Activated naive CD8-positive, alpha-beta T cell treated with anti-CD3 and anti-CD28 coated beads for 36 hours (primary cell): ENCODE measurements at places on chromosomes 7 and 10. TPM values are rescaled to one million over a fixed set of nuclear protein-coding genes. Genes with fewer than 3 reads are reported as not detected.

GRCh38 chr7:151244196-151244840 is 4.2 kb downstream of the SMARCD3 start:
- peak; percentile 53 for DNase-seq

DNA sequence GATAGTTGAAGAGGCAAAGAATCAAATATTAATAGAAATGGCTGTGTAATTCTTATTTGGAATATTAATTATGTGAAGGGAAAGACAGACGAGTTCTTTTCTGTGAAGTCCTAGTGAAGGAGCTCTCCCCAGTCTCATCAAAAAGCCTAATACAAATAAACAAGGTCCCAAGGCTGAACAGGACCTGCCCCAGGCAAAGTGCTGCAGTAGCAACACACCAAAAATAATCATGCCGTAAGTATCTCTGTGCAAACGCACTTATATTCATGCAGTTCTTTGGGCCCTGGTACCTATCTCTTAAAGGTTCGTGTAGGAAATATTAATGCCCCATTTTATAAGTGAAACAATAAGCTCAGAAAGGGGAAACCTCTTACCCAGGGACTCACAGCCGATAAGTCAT is 12.2 kb upstream of the CHST15 start:
- DNase-seq: no peak

GRCh38 chr10:96863922-96864543 is 31.9 kb downstream of the LCOR start:
- DNase-seq: no peak

GRCh38 chr10:108060246-108060645 is 895.7 kb upstream of the SORCS1 start:
- no peak for DNase-seq

GRCh38 chr7:74023786-74024185 is 4.2 kb upstream of the ELN start:
- DNase-seq: no peak

- DNase-seq: no peak
Observed at GRCh38 chr7:148286150-148286549, 304.4 kb upstream of the C7orf33 start.

DNA sequence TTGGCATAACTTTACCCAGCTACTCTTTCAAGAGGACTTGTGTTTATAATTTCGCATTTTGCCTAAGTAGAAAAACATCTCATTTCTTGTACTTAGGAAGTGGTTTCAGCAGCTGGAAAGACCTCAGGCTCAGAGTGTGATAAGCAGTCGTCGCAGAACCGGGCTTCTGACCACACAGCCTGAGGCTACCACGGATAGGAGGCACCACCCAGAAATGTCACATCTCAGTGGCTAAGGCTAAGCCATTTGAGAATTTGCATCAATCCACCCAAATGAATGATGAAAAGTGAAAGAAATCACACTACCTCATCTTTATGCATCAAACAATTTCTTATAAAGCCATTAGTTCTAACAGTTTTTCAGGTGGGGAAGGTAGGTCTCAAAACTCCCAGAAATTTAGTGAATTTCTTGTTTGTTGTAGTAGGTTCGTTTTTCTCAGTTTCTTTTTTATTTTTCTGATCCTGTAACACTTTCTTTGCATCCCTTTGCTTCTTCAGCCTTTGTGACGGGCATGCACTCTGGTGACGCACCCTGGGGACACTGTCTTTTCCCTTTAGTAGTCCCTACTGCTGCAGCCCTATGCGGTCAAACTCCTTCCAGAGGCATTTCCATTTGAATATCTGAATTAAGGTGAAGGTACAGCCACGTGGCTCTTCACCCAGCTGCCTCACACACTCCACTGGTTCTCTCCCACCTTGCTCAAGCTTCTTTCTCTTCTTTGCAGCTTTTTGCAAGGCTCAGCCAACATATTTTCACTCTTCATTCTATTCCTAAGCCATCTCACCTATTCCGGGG is 68.5 kb downstream of the MAP3K8 start:
- DNase-seq: peak; percentile 42

- no peak for DNase-seq
Observed at GRCh38 chr7:6266699-6267098, 5.7 kb downstream of the CYTH3 start.

- no peak for DNase-seq
Observed at GRCh38 chr10:114499116-114499515, 94.8 kb upstream of the AFAP1L2 start.

- DNase-seq: no peak
Observed at GRCh38 chr7:92652536-92652935, 62.3 kb upstream of the FAM133B start.

DNA sequence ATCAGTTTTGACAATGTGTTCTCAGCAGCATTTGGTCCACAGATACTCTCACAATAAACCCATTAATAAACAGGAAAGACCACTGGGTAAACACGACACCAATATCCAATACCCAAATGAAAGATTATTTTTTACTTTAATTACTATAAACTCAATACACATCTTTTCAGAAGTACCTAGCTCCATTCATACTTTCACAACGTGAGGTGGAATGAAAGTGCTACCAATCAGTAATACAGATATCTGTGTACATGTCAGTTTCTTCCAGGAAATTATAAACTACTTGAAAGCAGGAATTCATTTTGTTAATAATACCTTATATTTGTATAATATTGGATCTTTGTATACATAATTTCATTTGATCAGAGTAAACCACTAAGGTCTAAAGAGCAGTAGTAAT is 11.9 kb downstream of the CDK6 start:
- DNase-seq: no peak

- DNase-seq: no peak
Observed at GRCh38 chr7:70775570-70776156, 356.3 kb upstream of the GALNT17 start.

DNA sequence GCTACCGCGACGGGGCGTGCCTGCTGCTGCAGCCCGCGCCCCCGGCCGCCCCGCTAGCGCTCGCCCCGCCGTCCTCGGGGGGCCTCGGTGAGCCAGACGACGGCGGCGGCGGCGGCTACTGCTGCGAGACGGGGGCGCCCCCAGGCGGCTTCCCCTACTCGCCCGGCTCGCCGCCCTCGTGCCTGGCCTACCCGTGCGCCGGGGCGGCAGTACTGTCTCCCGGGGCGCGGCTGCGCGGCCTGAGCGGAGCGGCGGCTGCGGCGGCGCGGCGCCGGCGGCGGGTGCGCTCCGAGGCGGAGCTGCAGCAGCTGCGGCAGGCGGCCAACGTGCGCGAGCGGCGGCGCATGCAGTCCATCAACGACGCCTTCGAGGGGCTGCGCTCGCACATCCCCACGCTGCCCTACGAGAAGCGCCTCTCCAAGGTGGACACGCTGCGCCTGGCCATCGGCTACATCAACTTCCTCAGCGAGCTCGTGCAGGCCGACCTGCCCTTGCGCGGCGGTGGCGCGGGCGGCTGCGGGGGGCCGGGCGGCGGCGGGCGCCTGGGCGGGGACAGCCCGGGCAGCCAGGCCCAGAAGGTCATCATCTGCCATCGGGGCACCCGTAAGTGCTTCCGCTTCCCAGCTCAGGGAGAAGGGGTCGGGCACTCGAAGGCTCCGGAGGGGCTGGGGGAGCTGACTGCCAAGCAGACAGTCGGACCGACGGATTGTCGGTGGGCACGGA is 761 bp downstream of the PTF1A start:
- no peak for DNase-seq

GRCh38 chr7:129317450-129317849 is 92.6 kb downstream of the AHCYL2 start:
- DNase-seq: no peak

DNA sequence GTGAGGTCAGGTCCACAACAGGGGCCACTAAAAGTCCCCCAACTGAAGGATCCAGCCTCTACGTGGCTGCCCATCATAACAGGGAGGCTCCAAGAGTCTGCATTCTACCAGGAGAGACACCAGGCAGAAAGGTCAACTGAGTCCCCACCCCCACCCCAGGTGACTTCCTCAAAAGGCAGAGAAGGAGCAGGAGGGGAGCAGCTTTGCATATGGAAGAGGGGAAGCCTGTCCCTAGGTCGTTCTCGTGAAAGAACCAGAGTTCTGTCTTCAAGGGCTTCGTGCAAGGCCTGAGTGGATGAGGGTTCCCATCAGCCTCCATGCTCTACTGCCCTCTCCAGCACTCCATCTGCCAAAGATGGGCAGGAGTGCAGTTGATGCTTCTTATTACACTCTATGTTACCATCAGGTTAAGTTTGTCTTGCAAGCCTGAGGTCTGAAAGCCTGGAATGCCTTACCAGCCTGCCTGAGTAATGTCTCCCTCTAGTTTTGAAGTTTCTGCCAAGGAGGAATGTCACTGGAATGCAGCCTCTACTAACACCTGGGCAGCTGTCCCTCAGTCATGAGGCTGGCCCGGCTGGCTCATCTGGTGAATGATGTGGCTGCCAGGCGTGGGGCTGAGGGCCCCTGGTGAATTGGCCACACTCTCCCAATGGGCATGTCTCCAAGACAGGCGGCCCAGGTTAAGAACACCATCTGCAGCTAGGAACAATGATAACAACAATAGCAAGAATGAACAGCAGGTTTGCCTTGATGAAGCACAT is 54.3 kb upstream of the SMNDC1 start:
- no peak for DNase-seq

DNA sequence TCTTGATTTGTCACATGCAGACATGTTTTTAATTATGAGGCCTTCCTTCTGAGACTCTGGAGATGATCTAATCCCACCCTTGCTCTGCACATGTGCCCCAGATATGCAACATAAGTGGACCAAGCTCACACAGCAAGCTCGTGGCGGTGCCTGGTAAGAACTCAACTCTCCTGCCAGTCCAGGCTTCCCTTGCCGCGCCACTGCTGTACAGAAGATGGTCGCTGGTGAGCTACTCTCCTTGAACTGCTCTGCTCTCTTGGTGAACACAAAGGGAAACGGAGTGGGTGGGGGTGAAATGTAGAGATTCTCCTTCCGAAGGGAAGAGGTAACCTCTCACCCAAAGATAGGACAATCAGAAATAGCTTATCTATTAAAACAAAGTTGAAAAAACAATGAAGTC is 25.7 kb downstream of the MYOF start:
- no peak for DNase-seq

- no peak for DNase-seq
Observed at GRCh38 chr7:583410-584121, 63.9 kb upstream of the PDGFA start.

GRCh38 chr7:91427051-91427450 is 162.8 kb downstream of the FZD1 start:
- DNase-seq: no peak

DNA sequence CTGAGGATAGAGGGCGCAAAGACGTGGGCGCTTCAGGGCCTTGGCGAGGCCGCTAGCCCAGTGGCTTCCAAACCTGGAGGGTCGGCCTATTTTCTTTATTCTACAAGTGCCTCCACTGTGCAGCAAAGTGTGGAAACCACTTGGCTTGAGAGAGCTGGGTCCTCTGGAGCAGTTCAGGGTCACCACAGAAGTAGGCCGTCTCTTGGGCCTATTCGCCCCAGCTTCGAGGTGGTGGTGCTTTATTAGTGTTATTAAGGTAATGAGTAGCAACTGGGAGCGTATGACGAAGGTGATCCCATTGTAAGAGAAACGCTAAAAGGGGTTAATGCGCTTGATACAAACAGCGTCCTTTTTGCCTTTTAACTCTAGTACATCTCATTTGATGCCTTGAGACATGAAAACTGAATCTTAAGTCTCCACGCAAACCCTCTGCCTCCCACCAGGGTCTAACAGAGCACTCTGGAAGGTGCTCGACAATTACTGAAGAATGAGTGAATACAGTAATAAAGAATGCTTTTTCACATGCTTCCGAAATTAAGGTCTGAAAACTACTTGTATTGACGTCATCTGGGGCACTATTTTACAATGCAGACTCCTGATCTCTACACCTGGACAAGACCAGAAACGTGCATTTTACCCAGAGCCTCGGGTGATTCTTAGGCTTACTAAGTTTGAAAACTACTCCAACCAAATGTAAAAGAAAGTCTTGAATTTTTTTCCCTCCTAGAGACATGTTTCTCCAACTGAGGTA is 647 bp upstream of the GSAP start:
- no peak for DNase-seq

GRCh38 chr10:108787932-108788331 is 1135.4 kb downstream of the XPNPEP1 start:
- no peak for DNase-seq

DNA sequence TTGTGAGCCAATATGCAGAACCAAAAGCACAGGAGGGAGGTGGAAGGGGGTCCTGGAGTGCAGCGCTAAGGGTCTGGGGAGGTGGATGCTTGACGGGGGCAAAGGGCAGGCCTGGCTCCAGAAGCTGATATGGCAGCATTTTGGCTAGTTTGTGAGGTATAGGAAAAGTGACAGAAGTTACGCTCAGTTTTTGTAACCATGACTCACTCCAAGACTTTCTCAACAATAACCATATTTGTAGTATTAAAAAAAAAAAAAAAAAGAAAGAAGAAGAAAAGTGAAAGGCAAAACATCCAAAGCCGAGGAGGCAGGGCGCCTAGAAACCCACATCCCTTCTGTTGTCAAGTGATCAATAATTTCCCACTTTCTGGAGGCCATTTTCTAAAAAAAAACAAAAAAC is 92.3 kb downstream of the RNF216 start:
- peak; percentile 68 for DNase-seq

- peak; percentile 80 for DNase-seq
Observed at GRCh38 chr10:80535671-80536360, 1.9 kb upstream of the SH2D4B start.

DNA sequence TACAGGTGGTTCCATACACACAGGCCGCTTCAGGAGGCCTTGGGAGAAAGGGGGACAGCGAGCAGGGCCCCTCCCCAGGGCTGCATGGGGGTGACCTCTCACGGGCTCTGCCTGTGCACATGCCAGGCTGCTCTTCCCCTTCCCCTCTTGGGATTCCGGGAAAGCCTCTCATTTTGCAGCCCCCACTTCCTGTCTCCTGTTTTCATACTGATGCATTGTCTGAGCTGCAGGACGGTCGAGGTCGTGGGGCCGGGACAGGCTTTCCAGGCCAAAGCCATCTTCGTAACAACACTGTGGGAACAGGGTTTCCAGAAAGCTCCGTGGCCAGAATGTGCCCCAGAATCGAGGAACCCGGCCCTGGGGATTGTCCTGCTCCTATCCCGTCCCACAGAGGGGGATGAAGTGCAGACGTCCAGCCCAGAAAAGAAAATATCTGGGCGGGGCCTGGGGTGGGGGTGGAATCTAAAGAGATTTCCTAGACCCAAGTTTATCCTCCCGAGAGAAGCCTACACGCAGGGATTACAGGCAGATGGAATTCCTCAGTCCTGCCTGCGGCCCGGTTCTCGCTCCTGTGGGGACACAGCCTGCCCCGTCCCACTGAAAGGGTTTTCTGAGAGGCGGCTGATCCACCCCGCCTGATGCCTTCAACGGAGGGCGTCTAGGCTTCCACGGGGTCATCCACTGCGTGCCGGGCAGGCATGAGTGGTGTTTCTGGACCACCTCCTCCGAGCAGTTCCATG is 29.5 kb upstream of the DNAAF5 start:
- no peak for DNase-seq

- no peak for DNase-seq
Observed at GRCh38 chr10:75234683-75235374, 928 bp downstream of the COMTD1 start.

Gene OR2A5
- not detected for total RNA-seq

Gene SRGN
- total RNA-seq: 278 TPM

Gene TECPR1
- 25.6 TPM for total RNA-seq

Gene CHRM2
- total RNA-seq: not detected
